ENCODE measurements at places on chromosomes 3 and 15. TPM values are rescaled to one million over a fixed set of nuclear protein-coding genes. Genes with fewer than 3 reads are reported as not detected.
A peak's percentile ranks its signal among the peaks of the same experiment; 100 is the strongest.

DNA sequence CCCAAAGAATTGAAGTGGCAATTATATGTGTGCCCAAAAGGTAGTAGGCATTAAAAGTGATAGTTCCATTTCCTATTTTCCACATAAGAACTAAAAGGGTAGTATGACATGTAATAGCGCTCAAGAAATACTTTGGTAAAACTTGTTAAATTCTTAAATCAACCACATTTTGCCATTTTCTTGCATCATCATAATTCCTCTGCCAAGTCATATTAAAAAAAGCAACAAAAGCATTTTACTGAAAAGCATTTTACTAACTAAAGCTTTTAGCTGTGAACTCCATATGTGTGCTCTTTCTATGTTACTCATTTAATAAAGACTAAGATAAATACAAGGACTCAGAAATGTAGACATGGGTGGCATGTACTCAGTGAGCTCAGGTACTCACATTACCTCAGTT is 70.1 kb downstream of the GPR160 start:
- no peak for DNase-seq

DNA sequence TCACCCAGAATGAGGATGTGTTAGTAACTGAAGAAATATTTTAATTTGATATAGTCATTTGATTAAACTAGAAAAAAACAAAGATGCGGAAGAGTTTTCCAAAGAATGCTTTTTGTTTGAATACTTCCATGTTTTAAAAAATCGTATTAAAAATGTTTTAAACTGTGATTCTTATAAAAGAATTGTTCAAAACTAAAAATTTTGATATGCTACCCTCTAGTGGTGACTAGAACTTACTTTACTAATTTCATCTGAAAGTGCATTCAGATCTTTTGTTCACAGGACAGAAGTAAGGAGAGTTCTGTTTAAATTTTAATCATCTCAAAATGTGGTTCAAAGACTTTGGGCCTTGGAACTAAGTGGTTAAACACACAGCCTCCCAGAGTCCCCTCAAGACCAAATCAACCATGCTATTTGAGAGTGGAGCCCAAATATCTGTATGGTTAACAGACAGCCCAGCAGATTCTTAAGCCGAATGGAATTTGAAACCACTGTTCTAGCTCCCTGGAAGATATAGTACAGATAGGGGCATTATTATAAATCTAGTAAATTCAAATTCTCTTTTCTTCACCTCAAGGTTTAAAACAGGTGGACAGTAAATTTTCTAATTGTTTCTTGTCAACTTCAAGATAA is 45.2 kb upstream of the SYNPR start:
- no peak for DNase-seq

DNA sequence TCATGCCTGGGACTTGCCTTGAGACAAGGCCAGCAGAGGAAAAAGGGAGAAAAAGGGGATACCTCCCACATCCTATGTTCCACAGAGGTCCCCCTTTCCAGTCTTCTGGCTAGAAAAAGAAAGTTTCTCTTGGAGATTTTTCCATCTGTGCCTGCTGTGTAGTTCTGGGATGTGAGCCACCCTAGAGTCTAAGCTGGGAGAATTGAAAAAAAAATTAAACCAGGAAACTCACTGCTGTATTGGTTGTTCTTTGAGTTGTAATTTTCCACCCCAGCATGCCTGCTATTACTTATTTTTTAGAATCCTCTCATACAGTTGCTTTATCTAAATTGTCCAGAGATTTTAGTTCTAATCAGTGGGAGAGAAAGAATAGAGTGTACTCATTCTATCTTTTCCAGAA is 68.4 kb downstream of the SV2B start:
- DNase-seq: no peak

DNA sequence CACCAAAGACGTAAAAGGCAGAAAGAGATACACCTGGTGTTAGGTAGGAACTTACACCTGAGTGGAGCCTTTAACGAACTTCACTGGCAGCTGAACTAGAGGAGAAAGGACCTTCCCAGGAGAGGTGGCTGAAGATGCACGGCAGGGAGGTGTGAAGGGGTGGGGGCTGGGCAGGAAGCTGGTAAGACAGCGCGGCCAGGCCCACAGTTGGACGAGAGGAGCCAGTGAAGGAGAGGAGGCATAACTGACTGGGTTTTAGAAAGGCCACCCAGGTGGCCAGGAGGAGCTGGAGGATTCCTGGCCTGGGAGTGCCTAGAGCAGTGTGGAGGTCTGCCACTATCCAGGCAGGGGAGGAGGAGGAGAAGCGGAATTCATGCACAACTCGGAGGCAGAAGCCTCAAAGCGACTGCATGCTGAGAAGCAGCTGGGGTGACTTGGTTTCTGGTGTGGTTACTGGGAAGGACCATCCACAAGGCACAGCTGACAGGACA is 51.9 kb downstream of the SLC41A3 start:
- peak; percentile 9 for DNase-seq

ZIC4 gene
- total RNA-seq: not detected

DNA sequence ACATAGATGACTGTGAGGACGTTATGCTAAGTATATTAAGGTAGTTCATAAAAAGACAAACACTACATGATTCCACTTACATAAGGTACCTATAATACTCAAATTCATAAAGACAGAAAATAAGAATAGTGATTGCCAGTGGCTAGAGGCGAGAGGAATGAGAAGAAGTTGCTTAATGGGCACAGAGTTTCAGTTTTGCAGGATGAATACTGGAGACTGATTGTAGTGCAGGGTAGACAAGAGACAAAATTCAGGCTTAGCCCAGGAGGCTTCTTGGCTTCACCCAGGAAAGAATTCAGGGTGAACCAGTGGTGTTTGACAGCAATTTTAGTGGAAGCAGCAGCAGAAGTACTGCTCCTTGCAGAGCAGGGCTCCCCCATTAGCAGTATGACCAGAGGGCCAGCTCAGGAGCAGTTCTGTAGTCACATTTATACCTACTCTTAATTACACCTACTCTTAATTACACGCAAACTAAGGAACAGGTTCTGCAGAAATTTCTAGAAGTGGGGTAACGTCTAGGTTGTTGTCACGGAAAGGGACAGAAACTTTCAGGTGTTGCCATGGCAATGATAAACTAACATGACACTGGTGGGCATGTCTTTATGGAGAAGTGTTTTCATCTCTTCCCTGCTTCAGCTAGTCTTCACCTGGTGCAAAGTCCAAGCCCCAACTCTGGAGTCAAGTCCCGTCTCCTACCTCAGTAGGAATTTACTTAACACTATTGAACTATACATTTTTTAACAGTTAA is 55.2 kb downstream of the TBL1XR1 start:
- DNase-seq: no peak

GRCh38 chr3:167198949-167199600 is 181.0 kb downstream of the ZBBX start:
- no peak for DNase-seq

- no peak for DNase-seq
Observed at GRCh38 chr15:54884312-54884711, 312.4 kb downstream of the RSL24D1 start.

- no peak for DNase-seq
Observed at GRCh38 chr15:62989366-62990055, 53.0 kb upstream of the TPM1 start.

- DNase-seq: no peak
Observed at GRCh38 chr3:14918356-14918860, 29.0 kb upstream of the NR2C2 start.

GUCA1C gene
- total RNA-seq: not detected

REC114 gene
- total RNA-seq: not detected

GRCh38 chr3:186974824-186975313 is 44.5 kb downstream of the ST6GAL1 start:
- DNase-seq: no peak

GOLGA6L7 gene
- not detected for total RNA-seq

GRCh38 chr3:128369881-128370642 is 96.6 kb downstream of the DNAJB8 start:
- no peak for DNase-seq

DNA sequence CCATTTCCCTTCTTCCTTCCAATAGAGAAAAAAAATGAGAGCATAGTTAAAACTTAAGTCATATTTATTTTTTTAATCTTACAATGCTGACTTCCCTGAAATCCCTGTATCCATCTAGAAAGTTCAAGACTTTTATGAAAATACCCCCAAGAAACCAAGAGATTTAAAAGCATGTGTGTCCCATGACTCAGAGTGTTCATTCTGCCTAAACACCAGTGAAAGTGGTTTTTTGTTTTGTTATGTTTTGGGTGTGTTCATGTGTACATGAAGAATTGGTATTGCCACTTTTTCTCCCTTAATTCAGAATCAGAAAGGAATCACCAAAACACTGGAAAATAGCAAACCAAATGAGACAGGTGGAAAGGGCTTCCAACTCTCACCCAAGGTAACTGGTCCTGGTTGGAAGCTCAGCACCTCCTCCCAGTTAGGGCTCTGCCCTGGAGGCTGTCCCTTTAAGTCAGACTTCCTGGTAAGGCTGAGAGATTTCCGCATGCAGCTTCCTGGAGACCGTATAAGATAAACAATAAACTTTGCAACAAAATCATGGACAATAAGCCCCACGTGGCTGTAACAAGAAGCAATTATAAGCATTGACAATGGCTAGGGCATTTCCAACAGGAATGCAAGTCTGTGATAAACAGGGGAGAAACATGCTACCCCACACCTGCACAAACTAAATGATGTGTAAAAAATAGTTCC is 121.9 kb upstream of the ARHGEF3 start:
- no peak for DNase-seq

ANKDD1A gene
- total RNA-seq: 9.4 TPM

GRCh38 chr3:110925798-110926197 is 145.8 kb upstream of the NECTIN3 start:
- DNase-seq: no peak

DNA sequence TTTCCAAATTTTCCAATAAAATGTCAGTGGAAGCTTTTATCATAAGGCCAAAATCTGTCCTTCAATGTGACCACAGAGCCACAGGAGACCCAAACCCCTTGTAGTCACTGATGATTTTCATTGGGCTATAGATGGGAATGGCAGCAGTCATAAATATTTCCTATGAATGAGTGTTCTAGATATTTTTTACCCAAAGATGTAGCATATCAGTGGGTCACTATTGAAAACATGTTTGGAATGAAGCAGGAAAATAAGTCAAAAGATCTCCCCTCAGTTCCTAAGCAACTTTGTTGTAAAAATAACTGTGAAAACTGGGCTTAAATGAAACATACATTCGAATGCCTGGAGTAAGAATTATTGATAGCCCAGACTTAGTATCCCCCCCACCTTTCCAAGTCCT is 49.0 kb downstream of the NKIRAS1 start:
- DNase-seq: no peak

Measured in sigmoid colon (tissue), 7 donors.